ENCODE measurements at places on chromosomes 4 and X.

DNA sequence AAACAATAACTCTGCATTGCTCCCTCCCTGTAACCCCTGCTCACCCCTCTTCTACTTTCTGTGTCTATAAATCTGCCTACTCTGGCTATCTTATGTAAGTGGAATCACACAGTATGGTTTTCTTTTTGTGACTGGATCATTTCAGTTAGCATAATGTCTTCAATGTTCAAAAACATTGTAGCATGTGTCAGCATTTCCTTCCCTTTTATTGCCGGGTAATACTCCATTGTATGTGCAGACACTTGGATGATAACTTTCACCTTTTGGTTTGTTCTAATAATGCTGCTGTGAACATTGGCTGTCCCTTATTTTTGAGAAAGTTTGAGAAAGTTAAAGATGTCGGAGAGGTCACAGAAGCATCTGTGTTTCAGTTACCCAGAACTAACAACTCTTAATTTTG lies 60.6 kb upstream of the TLR2 start:
- DNase-seq: no peak

DNA sequence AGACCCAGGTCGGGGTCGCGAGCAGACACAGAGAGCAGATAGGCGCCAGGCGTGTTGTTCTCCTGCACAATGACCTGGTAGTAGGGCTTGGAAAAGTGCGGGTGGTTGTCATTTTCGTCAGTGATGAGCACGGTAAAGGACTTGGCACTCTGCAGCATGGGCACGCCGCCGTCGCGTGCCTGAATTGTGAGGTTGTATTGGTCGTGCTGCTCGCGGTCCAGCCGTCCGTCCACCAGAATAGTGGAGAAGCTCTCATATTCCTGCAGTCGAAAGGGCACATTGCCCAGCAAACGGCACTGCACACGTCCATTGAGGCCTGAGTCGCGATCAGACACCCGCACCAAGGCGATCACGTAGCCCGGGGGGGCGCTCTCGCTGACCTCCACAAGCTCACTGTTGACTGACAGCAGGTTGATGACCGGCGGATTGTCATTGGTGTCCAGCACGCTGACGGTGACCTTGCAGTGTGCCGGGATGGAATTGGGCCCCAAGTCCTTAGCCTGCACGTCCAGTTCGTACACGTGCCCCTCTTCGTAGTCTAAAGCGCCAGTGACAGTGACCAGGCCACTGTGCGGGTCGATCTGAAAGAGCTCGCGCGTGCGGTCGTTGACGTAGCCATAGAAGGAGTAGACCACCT lies 2.8 kb downstream of the PCDH19 start:
- DNase-seq: no peak

GRCh38 chr4:21592970-21593670 lies 355.5 kb downstream of the KCNIP4 start:
- DNase-seq: no peak

DNA sequence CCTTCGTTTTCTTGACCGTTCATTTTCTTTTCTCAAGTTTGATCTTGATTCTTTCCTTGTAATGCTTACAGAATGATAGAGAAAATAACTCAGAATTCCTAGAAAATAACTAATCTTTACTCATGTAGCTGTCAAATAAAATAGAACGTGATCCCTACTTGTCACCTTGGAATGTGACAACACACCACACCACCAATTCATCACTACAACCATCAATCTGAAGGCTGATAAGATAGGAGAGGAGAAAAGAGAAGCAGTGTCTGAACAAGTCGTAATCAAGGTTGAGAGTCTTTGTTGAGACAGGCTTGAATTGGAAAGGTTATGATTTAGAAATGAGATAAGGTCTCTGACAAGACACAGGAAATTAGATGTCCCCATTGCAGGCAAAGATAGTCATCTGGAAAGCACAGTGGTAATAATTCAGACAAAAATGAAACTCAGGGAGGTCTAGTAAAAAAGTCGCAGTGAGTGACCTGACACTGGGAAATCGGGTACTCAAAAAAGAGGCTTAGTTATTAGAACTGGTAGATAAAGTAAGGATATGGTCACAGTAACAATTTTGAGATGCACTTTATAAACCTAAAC lies 456.2 kb downstream of the FAT4 start:
- no peak for DNase-seq

DNA sequence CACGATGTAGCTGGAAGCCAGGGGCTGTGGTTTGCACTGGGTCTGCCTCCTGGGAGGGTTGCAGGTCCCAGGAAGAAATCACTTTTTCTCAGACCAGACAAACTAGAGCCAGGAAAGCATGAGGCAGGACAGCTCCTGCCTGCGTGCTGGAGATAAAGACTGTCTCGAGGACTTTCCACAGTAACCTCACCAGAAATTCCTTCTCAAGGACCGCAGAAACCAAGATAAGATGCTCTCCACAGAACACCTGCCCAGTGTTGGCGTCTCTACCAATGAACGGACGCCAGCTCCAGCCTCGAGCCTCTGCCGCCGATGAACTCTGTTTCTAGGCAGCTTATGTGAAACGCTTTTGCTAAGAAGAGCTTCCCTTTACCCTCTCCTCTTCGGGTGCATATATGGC lies 76.9 kb upstream of the AFAP1 start:
- DNase-seq: no peak
